Large intestine (tissue), 12 donors: ENCODE measurements at places on chromosomes 5 and 9.

- peak; percentile 90 for DNase-seq
- H3K4me3 ChIP-seq: no peak overlapping the region
- H3K27ac ChIP-seq: peak overlapping the region; percentile 92
- H3K4me1 ChIP-seq: peaks cover 28% of the 10 kb centered on the region
- no peaks in the 10 kb centered on the region for H3K27me3 ChIP-seq
- no peaks in the 10 kb centered on the region for H3K36me3 ChIP-seq
Measured at GRCh38 chr5:143569722-143570567, 166.5 kb upstream of the NR3C1 start.

DNA sequence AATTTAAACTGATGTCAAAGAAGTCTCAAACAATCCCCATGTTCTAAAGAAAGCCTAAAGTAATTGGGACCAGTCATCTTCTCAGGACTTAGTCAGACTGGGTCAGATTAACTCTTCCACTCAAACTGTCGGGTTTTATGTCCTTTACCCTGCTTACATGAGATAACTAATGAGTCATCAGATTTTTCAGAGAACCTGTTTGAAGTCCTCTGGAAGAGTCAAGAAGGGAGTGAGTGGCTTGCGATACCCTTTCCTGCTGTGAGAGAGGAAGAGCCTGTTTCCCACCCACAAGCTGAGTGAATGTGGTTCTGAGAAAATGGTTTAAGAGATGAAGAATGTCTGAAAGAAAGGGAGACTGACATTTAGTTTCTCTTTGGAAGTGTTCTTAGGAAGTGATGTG lies 1866.7 kb upstream of the C9orf72 start:
- no peaks in the 10 kb centered on the region for H3K36me3 ChIP-seq
- no peak overlapping the region for H3K27ac ChIP-seq
- no peaks in the 10 kb centered on the region for H3K27me3 ChIP-seq

DNA sequence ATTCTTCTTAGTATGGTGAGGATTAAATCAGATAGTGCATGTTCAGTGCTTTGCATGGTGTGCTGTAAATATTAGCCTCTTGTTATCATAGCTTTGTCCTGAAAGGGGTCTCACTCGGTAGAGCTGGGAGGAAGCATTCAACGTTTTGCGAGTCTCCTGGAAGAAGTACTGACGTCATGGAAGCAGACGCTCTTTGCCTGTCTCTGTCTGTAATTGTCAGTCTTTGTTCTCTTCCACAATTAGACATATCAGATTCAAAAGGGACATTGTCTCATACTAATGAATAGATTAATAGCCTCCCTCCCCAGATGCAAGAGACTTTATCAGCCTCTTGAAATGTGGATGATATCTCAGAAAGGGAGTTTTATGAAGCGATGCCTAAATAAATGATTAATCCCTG lies 91.8 kb upstream of the CXCL14 start:
- H3K27ac ChIP-seq: no peak overlapping the region
- H3K36me3 ChIP-seq: no peaks in the 10 kb centered on the region
- H3K4me1 ChIP-seq: no peaks in the 10 kb centered on the region
- DNase-seq: no peak
- no peak overlapping the region for H3K4me3 ChIP-seq
- H3K27me3 ChIP-seq: no peaks in the 10 kb centered on the region

- H3K4me3 ChIP-seq: no peak overlapping the region
- no peak overlapping the region for H3K27ac ChIP-seq
- H3K27me3 ChIP-seq: no peaks in the 10 kb centered on the region
- no peaks in the 10 kb centered on the region for H3K36me3 ChIP-seq
Measured at GRCh38 chr5:81154725-81155124, 78.4 kb upstream of the CKMT2 start.

DNA sequence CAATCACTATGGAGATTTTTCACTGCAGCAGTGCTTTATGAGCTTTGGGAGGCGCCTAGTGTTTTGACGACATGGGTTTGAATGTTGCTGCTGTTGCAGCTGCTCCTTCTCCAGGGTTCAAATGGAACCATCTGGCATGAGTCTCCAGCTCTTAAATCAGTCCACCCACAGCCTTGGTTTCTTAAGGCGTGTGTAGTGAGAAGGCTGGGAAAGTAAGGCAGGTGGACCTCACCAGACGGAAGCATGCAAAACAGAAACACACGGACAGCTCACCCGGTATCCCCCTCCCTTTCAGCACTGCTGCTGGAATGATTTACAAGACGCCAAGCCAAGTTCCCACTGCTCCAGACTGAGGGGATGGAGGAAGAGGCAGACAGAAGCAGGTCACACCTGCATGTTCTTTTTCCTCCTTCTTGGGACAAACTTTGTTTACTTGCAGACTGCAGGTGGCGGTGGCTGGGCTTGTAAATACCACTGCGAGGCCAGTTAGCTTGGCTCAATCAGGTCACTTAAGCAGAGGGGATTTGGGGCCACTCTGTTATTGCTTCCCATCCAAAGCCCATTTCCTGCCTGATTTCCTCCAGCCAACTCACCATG lies 47.4 kb downstream of the ADAM19 start:
- H3K36me3 ChIP-seq: peaks cover 5% of the 10 kb centered on the region
- peak overlapping the region; percentile 16 for H3K27ac ChIP-seq
- H3K4me3 ChIP-seq: no peak overlapping the region

GRCh38 chr9:89440548-89440947 lies 57.4 kb downstream of the SEMA4D start:
- peaks cover 5% of the 10 kb centered on the region for H3K36me3 ChIP-seq
- H3K4me1 ChIP-seq: peaks cover 10% of the 10 kb centered on the region
- H3K27me3 ChIP-seq: no peaks in the 10 kb centered on the region
- no peak for DNase-seq

GRCh38 chr9:108816037-108816436 lies 39.7 kb downstream of the ACTL7B start:
- H3K27ac ChIP-seq: no peak overlapping the region
- no peaks in the 10 kb centered on the region for H3K4me1 ChIP-seq
- no peak overlapping the region for H3K4me3 ChIP-seq
- no peaks in the 10 kb centered on the region for H3K27me3 ChIP-seq

- no peaks in the 10 kb centered on the region for H3K36me3 ChIP-seq
Measured at GRCh38 chr9:109500421-109500974, 2.4 kb upstream of the PTPN3 start.

DNA sequence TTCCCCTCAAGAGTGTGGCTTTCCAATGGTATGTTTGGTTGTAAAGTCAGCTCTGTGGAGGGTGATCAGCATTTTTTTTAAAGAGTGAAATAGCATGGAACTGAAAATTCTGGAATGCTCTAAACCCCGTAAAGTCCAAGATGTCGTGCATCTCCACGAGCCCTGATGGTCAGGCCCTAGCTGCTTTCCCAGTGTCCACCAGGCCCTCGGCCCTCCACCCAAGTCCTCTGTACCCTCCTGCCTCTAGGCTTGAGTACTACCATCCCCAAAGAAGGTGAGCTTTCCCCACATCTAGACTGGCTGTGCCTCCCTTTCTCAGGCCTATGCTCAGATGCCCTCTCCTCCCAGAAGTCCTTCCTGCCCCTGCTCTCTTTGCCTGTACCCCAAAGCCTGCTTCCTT lies 280.3 kb downstream of the GADD45G start:
- no peaks in the 10 kb centered on the region for H3K36me3 ChIP-seq
- DNase-seq: no peak
- no peaks in the 10 kb centered on the region for H3K4me1 ChIP-seq

DNA sequence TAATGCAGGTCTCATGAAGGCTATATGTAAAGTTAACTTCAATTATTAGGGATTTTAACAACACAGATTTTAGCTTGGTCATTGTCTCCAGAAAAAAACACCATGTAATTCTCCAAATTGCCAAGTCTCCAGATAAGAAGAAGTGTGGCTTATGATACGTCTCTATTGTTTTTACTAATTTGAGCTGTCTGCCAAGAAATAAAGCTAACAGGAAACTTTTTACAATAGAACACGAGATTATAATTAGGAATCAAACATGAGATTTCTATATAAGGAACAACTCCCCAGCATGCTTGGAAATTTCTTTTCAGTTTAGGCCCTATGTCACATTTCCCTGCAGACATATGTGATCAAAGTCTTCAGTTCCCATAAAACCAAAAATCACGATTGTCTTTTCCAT lies 142.7 kb downstream of the MCTP1 start:
- no peak for DNase-seq
- no peak overlapping the region for H3K27ac ChIP-seq
- peaks cover 9% of the 10 kb centered on the region for H3K4me1 ChIP-seq
- H3K27me3 ChIP-seq: no peaks in the 10 kb centered on the region
- H3K36me3 ChIP-seq: no peaks in the 10 kb centered on the region

- no peak for DNase-seq
- H3K4me1 ChIP-seq: no peaks in the 10 kb centered on the region
- H3K36me3 ChIP-seq: no peaks in the 10 kb centered on the region
- no peak overlapping the region for H3K27ac ChIP-seq
- H3K4me3 ChIP-seq: no peak overlapping the region
Measured at GRCh38 chr5:128498844-128499455, 39.1 kb downstream of the FBN2 start.

GRCh38 chr5:138824924-138825863 lies 49.9 kb downstream of the LRRTM2 start:
- H3K4me1 ChIP-seq: no peaks in the 10 kb centered on the region
- no peaks in the 10 kb centered on the region for H3K27me3 ChIP-seq
- peaks cover 45% of the 10 kb centered on the region for H3K36me3 ChIP-seq
- no peak for DNase-seq

GRCh38 chr9:8492024-8492423 lies 692.4 kb upstream of the DMAC1 start:
- DNase-seq: no peak
- H3K27ac ChIP-seq: no peak overlapping the region
- H3K4me3 ChIP-seq: no peak overlapping the region
- H3K27me3 ChIP-seq: no peaks in the 10 kb centered on the region
- no peaks in the 10 kb centered on the region for H3K36me3 ChIP-seq
- H3K4me1 ChIP-seq: no peaks in the 10 kb centered on the region

GRCh38 chr5:7589800-7590199 lies 193.9 kb downstream of the ADCY2 start:
- no peaks in the 10 kb centered on the region for H3K4me1 ChIP-seq
- no peak for DNase-seq
- H3K4me3 ChIP-seq: no peak overlapping the region

- H3K4me1 ChIP-seq: no peaks in the 10 kb centered on the region
- no peaks in the 10 kb centered on the region for H3K36me3 ChIP-seq
- H3K4me3 ChIP-seq: no peak overlapping the region
- no peak overlapping the region for H3K27ac ChIP-seq
Measured at GRCh38 chr9:83509402-83509801, 28.8 kb downstream of the FRMD3 start.

- no peaks in the 10 kb centered on the region for H3K36me3 ChIP-seq
- H3K27me3 ChIP-seq: no peaks in the 10 kb centered on the region
- H3K4me3 ChIP-seq: no peak overlapping the region
- peaks cover 3% of the 10 kb centered on the region for H3K4me1 ChIP-seq
- H3K27ac ChIP-seq: no peak overlapping the region
Measured at GRCh38 chr5:115336201-115336720, 39.8 kb upstream of the CCDC112 start.

- no peaks in the 10 kb centered on the region for H3K36me3 ChIP-seq
- no peak for DNase-seq
- no peak overlapping the region for H3K4me3 ChIP-seq
- no peaks in the 10 kb centered on the region for H3K27me3 ChIP-seq
Measured at GRCh38 chr9:80059191-80059590, 487.4 kb downstream of the TLE4 start.

- no peak overlapping the region for H3K4me3 ChIP-seq
- no peak overlapping the region for H3K27ac ChIP-seq
- H3K36me3 ChIP-seq: no peaks in the 10 kb centered on the region
- H3K4me1 ChIP-seq: peaks cover 12% of the 10 kb centered on the region
- no peak for DNase-seq
- no peaks in the 10 kb centered on the region for H3K27me3 ChIP-seq
Measured at GRCh38 chr5:157867751-157868387, 8.9 kb upstream of the CLINT1 start.

DNA sequence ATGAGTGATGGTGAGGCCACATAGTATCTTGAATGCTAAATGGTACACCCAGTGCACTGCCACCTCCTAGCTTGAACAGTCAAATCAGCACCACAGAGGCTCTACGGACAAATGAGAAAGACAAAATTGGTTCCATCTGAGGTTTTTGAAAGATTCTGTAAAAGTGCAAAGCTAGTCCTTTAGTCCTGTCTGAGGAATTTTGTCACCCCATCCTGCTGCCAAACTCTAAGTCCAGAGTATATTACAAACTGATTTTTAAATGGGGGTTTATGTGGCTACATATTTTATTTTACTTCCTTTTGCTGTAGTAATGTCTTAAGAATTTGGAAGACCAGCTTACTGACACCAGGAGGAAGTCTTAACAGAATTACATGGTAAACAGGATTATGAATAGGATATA lies 7.7 kb downstream of the FREM1 start:
- no peaks in the 10 kb centered on the region for H3K27me3 ChIP-seq
- peaks cover 13% of the 10 kb centered on the region for H3K4me1 ChIP-seq
- no peak overlapping the region for H3K27ac ChIP-seq
- no peak overlapping the region for H3K4me3 ChIP-seq

GRCh38 chr9:133151601-133152525 lies 11.9 kb downstream of the GBGT1 start:
- no peaks in the 10 kb centered on the region for H3K27me3 ChIP-seq
- peaks cover 15% of the 10 kb centered on the region for H3K4me1 ChIP-seq
- peaks cover 2% of the 10 kb centered on the region for H3K36me3 ChIP-seq
- H3K27ac ChIP-seq: no peak overlapping the region
- H3K4me3 ChIP-seq: no peak overlapping the region

- H3K4me1 ChIP-seq: no peaks in the 10 kb centered on the region
- no peak for DNase-seq
- H3K36me3 ChIP-seq: no peaks in the 10 kb centered on the region
- no peaks in the 10 kb centered on the region for H3K27me3 ChIP-seq
- H3K27ac ChIP-seq: peak overlapping the region; percentile 34
Measured at GRCh38 chr5:82396396-82396795, 118.2 kb upstream of the RPS23 start.

DNA sequence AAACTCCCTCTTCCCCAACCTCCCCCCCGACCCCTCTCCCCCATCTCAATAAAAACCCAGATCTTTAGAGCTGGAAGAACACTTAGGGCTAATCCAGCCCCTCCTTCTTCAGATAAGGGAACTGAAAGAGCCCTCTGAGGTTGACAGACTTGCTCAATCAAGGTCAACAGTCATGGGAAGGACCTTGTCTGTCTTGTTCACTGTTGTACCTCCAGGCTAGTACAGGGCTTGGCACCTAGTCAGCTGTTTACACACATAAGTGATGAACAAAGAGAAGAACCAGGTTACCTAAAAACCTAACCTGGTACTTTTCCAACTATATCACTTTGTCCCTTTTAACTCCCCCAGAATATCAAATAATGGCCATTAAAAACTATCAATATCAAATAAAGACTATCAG lies 2.4 kb downstream of the TTC39B start:
- DNase-seq: no peak
- H3K4me1 ChIP-seq: peaks cover 14% of the 10 kb centered on the region
- peak overlapping the region; percentile 99 for H3K27ac ChIP-seq
- no peak overlapping the region for H3K4me3 ChIP-seq
- no peaks in the 10 kb centered on the region for H3K27me3 ChIP-seq

DNA sequence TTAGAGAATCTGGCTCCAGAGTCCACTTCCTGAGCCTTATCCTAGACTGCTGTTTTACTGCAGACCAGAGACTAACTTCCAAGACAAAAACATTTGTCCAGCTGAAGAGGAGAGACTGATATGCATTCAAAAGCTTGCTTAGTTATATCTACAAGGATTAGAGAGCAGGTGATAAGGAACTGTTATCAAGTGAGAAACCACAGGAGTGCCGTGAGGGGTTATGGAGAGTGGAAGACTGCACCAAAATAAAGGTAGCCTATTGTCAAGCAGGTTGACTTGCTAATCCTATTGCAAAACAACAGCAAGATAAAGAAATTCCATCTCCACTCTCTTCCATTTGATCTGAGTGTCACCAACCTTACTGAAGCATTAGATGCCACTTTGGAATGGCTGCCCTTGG lies 139.1 kb downstream of the SCAMP1 start:
- no peaks in the 10 kb centered on the region for H3K27me3 ChIP-seq
- no peak overlapping the region for H3K27ac ChIP-seq
- no peak for DNase-seq
- peaks cover 6% of the 10 kb centered on the region for H3K36me3 ChIP-seq
- peaks cover 7% of the 10 kb centered on the region for H3K4me1 ChIP-seq
- H3K4me3 ChIP-seq: no peak overlapping the region
